Mesothelial cell of epicardium (in vitro differentiated cells): ENCODE measurements at places on chromosomes 1 and 21.

GRCh38 chr1:58855274-58856165 is 71.7 kb upstream of the JUN start:
- H3K4me1 ChIP-seq: peaks cover 31% of the 10 kb centered on the region
- H3K27ac ChIP-seq: peak overlapping the region; percentile 28
- H3K36me3 ChIP-seq: no peaks in the 10 kb centered on the region
- no peak overlapping the region for H3K4me3 ChIP-seq
- no peak for DNase-seq

DNA sequence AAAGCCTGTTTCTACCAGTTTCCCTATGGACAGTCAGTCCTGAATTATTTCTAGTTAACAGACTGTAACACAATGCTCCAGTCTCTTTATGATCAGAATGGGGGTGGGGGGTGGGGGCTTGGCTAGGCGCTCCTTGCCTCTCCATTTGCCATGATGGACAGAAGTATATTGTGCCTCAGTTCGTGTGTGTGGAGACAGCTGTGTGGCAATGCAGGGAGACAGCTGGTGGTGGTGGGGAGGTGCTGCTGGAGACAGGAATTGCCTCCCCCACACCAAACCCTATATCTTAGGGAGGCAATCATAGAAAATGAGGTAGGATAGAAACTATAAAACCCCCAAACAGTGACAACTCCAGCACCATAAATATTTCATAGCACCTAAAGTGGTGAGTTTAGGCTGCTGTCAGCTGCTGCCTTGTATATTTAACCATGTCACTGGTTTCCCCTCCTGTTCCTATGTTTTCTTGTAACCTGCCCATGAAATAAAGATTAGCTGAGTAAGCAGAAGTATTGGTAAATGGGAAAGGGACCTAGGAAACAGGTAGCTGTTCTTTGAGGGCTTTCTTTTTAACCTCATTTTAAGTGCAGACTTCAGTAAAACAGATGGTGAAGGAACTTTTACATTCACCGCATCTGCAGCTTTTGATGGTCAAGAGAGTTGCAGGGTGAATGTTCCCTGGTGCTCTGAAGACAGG is 3.4 kb downstream of the PLXNA2 start:
- no peak for DNase-seq
- no peaks in the 10 kb centered on the region for H3K36me3 ChIP-seq
- H3K4me1 ChIP-seq: peaks cover 68% of the 10 kb centered on the region
- no peak overlapping the region for H3K27ac ChIP-seq

DNA sequence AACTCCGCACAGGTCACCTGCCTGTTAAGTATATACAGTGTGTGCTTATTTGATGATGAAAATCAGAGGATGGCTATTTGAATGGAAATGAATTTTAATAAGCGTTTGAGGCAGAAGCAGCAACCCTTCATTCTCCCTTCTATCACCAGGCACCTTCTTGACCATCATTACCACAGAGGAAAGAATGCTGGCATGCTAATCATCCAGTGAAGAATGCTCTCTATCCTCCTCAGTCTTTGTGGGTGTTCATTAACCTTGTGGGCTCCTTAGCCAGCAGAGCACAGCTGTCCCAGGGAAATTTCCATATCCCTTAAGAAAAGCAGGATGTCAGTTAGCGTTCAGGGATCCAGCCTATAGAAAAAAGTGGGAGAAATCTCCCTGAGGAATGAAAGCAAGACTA is 428.0 kb upstream of the CAMK1G start:
- no peak for DNase-seq
- H3K4me3 ChIP-seq: no peak overlapping the region
- H3K27ac ChIP-seq: no peak overlapping the region
- no peaks in the 10 kb centered on the region for H3K36me3 ChIP-seq
- H3K27me3 ChIP-seq: peaks cover 16% of the 10 kb centered on the region

- peaks cover 57% of the 10 kb centered on the region for H3K4me1 ChIP-seq
- peak overlapping the region; percentile 57 for H3K27ac ChIP-seq
- H3K27me3 ChIP-seq: no peaks in the 10 kb centered on the region
- H3K36me3 ChIP-seq: no peaks in the 10 kb centered on the region
- H3K4me3 ChIP-seq: no peak overlapping the region
Measured at GRCh38 chr1:162886705-162887104, 25.7 kb upstream of the CCDC190 start.

DNA sequence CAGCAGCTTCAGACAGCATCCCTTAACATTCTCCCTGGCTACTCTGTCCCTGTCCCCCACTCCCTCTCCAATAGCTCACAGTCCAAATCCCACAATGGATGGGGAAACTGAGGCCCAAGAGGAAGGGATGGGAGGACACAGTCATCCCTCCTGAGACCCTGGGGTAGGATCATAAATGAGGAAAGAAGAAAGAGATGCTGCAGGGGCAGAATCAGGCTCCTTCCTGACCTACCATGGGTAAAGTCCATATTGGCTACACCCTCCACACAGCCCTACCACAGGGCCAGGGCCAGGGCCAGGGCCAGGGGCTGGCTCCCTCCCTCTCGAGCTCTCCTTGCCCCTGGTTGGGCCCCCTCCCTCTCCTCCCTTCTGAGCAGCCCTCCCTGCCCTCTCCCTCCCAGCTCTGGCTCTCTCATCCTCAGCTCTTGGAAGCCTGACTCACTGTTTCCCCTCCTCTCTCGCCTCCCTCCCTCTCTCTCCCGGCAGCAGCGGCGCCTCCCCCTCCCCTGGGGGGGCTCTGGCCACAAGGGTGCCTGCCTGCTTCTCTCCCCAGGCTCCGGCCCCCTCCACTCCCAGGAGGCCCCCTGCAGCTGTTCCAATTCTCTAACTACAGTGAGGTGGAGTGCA is 4.9 kb downstream of the AHDC1 start:
- H3K36me3 ChIP-seq: no peaks in the 10 kb centered on the region
- peak overlapping the region; percentile 45 for H3K4me3 ChIP-seq
- H3K27me3 ChIP-seq: no peaks in the 10 kb centered on the region
